A172 (cell line): ENCODE measurements at places on chromosomes 12 and 14. TPM values are rescaled to one million over a fixed set of nuclear protein-coding genes. Genes with fewer than 3 reads are reported as not detected.

- no peak for DNase-seq
Observed at GRCh38 chr12:16603260-16603915, 2.6 kb downstream of the LMO3 start.

SLC17A8 gene
- total RNA-seq, result not detected in 2 replicates

- no peak for DNase-seq
Observed at GRCh38 chr12:49813131-49813530, 15.1 kb downstream of the NCKAP5L start.

NANOG gene
- total RNA-seq, result not detected in 2 replicates

DNA sequence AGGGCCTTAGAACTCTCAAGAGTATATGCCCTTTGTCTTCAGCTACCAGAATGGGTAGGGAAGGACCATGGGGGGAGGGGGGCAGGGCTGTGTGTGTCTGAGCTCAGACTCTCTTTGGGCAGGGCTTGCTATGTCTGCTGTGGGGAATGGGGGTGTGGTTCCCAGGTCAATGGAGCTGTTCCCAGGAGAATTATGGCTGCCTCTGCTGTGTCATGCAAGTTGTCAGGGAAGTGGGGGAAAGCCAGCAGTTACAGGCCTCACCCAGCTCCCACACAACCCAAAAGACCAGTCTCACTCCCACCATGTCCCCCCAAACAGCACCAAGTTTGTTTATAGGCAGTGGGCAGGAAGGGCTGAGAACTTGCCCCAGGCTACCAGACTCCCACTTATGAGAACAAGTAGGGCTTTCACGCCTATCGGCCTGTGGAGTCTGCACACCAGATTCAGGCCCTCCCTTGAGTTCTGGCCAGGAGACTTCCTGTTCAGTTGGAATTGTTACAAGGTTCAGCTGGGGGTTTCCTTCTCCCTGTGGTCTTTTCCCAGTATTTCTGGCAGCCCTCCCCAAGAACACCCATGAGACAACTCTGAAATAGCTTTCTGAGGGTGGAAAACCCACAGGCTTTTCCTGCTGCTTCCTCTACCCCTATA is 6.1 kb upstream of the SERPINA11 start:
- no peak for DNase-seq

GRCh38 chr14:61090432-61091216 is 109.6 kb downstream of the SLC38A6 start:
- DNase-seq, result no peak

- DNase-seq, result peak; percentile 62
Observed at GRCh38 chr12:93571365-93571924, 1.0 kb upstream of the SOCS2 start.

GRCh38 chr14:73744175-73744867 is 30.1 kb upstream of the PNMA1 start:
- no peak for DNase-seq

GRCh38 chr14:31229638-31230572 is 22.3 kb upstream of the HECTD1 start:
- peak; percentile 71 for DNase-seq

DNA sequence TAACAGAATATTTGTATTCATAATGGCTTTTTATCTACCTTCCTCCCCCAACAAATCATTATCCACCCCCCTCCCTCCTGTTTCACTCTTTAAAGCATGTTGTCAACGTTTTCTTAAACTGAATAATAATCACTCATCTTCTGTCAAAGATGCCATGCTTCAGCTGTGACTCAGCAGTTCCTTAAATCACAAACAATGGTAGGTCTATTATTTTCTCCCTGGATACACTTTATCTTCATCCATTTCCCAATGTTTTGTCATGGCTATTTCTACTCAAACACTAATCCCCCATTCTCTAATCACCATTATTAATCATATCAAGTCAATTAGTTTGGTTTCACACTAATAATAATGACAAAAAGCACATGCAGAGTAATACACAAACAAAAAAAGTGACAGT is 6.5 kb downstream of the CLEC12B start:
- no peak for DNase-seq

PLEKHG7 gene
- total RNA-seq, result not detected in 2 replicates

MYF6 gene
- not detected in 2 replicates for total RNA-seq
